Natural killer cell (primary cell): ENCODE measurements at places on chromosomes 7 and 10. TPM values are rescaled to one million over a fixed set of nuclear protein-coding genes. Genes with fewer than 3 reads are reported as not detected.

ZNF804B gene
- total RNA-seq, result not detected

DNA sequence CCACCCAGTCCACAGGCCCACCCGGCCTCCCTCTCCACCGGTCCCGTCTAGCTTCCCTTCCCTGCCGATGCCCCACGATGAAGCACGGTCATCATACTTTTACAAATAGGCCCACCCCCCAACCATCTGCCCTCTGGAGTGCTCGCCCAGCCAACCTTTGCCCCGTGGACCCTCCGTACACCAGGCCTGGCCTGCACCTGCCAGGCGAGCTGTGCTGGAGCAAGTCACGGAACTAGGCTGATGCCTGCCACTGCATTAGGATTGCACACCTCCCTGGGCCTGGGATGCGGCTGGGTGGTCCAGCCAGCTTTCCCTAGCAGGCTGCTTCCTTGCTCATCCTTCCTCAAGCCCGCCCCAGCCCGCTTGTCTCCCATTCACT, 44.7 kb downstream of the PPIF start:
- H3K27me3 ChIP-seq, result no peaks in the 10 kb centered on the region
- H3K4me3 ChIP-seq, result no peak overlapping the region

DNA sequence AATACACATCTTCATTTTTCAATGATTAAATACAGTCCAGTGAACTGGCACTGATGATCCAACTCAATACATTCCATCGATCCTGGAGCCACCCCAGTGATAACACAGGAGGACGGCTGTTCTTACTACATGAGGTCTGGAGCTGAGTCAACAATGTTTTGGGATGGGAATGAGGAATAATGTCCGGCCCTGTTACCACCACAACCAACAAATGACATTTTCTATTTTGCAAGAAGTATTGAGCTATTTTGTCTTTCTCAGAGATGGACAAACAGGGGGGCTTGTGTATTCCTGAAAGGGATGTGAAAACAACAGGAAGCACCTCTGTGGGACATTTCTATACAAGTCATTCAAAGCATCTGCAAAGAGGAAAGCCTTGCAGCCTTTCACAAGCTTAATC, 249.2 kb downstream of the PARD3 start:
- H3K27me3 ChIP-seq, result no peaks in the 10 kb centered on the region
- no peaks in the 10 kb centered on the region for H3K4me1 ChIP-seq
- H3K27ac ChIP-seq, result no peak overlapping the region
- no peak for DNase-seq

DGKI gene
- total RNA-seq, result not detected

ELN gene
- total RNA-seq, result not detected

AQP1 gene
- not detected for total RNA-seq

DNA sequence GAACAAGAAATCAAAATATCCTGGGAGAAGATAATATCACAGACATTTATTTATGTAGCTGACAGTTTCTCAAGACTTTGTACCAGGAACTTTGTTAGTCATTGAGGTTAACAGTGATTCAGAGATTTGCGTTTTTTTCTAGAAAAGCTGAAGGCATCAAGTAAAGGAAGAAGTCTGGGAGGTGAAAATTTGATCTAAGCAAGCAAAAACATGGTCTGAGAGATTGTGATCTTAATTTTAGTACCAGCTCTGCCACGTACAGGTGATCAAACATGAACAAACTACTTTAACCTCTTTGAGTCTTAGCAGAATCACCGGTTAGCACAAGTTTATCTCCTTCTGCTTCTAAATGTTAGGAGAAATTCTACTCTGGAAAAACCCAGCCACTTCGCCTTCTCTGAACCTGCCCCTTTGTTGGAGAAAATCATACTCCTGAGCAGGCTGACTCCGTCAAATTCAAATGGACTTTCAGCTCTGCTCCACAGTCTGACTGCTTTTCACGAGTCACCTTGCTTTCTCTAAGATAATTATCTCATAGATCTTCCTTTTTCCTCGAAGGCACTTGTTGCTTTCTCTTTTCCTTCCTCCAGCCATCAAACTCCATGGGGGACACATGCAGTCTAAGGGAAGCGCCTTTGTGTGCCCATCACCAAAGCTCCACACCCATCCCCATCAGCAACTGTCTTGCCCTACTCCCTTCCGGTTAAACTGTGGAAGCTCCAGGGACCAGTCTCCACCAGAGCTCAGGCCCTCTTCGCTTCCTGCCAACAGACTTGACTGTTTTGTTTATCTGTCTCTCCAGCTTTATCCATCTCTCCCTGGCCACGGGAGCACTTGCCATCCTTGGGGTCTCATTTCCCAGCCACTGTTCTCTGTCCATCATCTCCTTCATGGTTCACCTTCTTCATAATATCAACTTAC, 86.3 kb downstream of the PRKCQ start:
- peaks cover 70% of the 10 kb centered on the region for H3K4me1 ChIP-seq
- H3K27ac ChIP-seq, result peak overlapping the region; percentile 99
- H3K36me3 ChIP-seq, result peaks cover 63% of the 10 kb centered on the region

- H3K27ac ChIP-seq, result no peak overlapping the region
- peaks cover 22% of the 10 kb centered on the region for H3K36me3 ChIP-seq
- H3K4me3 ChIP-seq, result no peak overlapping the region
Measured at GRCh38 chr10:63256009-63256773, 123.1 kb downstream of the NRBF2 start.

GRCh38 chr7:99196536-99197258, 11.2 kb downstream of the KPNA7 start:
- H3K4me1 ChIP-seq, result no peaks in the 10 kb centered on the region
- no peak overlapping the region for H3K4me3 ChIP-seq
- H3K27me3 ChIP-seq, result no peaks in the 10 kb centered on the region
- DNase-seq, result no peak

ITIH2 gene
- total RNA-seq, result not detected

DNA sequence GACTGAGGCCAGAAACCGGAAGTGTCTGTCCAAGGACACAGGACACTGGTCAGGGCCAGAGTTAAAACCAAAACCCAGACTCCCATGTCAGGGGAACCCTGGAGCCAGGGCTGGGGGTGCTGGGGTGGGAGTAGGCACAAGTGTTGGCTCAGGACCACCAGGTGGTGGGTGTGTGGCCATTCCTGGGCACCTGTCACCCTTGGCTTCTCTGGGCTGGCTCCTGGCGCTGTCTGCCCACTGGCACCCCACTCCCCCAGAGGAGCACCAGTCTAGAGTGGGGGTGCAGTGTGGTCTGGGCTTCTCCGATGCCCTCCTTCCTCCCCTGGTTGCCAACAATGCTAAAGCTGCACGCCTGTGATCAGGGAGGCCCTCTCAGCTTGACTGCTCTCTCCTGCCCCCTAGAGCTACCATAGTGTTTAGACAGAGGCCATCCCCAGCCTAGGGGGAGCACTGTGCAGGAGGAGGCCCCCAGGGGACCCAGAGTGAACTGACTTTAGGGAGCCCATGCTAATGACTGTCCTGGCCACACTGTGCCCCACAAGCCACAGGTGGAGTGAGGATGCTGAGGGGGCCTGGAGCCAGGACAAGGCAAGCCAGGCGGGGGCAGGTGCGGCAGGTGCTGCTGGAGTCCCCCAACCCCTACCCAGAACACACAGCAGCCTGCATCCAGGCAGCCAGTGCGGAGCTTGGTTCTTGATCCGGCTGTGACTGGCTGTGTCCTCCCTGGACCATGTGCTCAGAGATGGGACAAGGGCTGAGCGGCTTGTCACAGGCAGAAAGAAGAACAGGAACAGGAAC, 11.0 kb downstream of the RASGEF1A start:
- no peaks in the 10 kb centered on the region for H3K36me3 ChIP-seq
- H3K4me3 ChIP-seq, result no peak overlapping the region
- peak overlapping the region; percentile 74 for H3K27ac ChIP-seq
- no peaks in the 10 kb centered on the region for H3K27me3 ChIP-seq
- DNase-seq, result peak; percentile 73

DNA sequence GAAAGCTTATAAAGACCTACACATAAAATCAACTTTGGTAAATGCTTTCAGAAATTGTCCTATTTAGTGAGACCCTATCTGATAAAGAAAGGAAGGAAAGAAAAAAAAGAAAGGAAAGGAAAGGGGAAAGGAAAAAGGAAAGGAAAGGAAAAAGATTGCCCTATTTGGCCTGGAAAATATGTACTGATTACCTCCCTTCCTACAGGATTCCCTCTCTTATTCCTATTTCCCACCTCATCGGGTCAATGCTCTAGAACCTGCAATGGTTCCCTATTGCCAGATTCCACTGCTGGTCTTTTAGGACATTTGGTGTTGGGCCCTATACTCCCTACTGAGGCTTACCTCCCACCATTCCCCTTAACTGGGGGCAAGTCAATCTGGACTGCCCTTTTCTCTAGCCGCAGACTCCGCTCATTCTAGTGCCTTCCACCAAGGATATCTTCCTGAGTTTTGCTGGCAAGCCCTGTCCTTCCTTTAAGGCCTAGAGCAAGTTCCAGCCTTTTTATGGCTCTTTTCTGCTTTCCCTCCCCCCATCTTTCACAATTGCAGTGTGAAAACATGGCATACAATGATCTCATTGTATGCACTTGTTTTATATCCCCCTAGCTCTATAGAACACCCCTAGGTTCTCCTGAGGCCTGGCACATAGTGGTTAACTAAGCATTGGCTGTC, 4.4 kb downstream of the DDIT4 start:
- H3K27me3 ChIP-seq, result no peaks in the 10 kb centered on the region
- DNase-seq, result no peak
- no peak overlapping the region for H3K4me3 ChIP-seq

DNA sequence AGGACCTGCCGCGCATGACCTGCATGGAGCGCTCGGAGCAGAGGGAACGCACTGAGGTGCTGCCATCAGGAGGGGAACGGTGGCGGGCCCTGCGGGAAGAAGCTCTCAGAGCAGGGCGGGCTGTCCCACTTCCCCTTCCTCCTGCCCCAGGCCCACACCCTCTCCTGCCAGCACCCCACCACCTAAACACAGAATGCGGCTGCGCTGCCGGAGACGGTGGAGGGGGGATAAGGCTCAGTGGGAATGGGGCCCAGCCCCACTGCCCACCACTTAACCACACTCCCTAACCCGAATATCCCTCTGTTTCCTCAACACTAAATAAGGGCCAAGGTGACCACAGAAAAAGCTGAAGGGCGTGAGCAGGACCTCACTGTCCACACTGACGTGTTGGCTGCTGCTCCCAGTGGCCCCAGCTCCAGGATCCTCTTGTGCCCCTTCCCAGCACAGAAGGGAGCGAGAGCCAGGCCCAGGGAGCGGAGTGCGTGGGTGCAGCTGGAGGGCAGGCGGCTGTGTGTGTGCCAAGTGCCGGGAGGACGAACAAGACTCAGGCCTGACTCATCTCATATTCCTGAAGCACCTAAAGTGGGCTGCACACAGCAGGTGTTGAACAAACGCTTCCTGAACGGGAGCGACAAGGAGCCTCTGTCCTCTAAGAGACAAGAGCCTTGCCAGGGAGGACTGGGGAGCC, 116.8 kb downstream of the MAD1L1 start:
- no peak overlapping the region for H3K27ac ChIP-seq
- peaks cover 46% of the 10 kb centered on the region for H3K4me1 ChIP-seq
- H3K27me3 ChIP-seq, result no peaks in the 10 kb centered on the region
- H3K4me3 ChIP-seq, result no peak overlapping the region
- no peaks in the 10 kb centered on the region for H3K36me3 ChIP-seq
- DNase-seq, result no peak

COA1 gene
- total RNA-seq, result 55.0 TPM

DNA sequence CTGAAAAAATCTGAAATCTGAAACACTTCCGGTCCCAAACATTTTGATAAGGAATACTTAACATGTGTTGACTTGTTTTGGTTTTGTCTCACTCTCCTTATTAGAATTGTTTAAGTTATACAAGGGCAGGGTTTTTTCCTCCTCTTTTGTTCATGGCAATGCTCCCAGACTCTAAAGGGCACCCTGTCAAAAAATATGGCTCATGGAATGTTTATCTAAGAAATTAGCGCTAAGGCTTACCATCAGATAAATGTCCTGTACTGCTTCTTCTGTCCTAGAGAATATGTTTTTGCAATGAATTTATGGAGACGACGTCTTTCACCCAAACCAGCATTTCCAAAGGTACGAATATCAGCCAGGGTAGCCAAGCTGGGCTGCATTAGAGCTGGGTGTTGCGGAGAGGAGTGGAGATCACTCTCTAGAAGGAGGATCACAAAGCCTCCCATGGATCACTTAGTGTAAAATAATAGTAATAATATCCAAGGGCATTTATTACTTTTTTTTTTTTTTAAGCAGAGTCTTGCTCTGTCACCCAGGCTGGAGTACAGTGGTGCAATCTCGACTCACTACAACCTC, 46.8 kb downstream of the ERLIN1 start:
- H3K4me1 ChIP-seq, result no peaks in the 10 kb centered on the region
- no peak overlapping the region for H3K27ac ChIP-seq
- H3K4me3 ChIP-seq, result no peak overlapping the region
- H3K36me3 ChIP-seq, result no peaks in the 10 kb centered on the region
- H3K27me3 ChIP-seq, result no peaks in the 10 kb centered on the region
- DNase-seq, result no peak

GRCh38 chr7:37414352-37414983, 34.2 kb downstream of the ELMO1 start:
- no peaks in the 10 kb centered on the region for H3K36me3 ChIP-seq
- H3K27ac ChIP-seq, result no peak overlapping the region
- no peak for DNase-seq
- H3K27me3 ChIP-seq, result no peaks in the 10 kb centered on the region
- peaks cover under 1% of the 10 kb centered on the region for H3K4me1 ChIP-seq

- H3K27me3 ChIP-seq, result no peaks in the 10 kb centered on the region
- H3K4me3 ChIP-seq, result no peak overlapping the region
- H3K4me1 ChIP-seq, result peaks cover 3% of the 10 kb centered on the region
- H3K36me3 ChIP-seq, result peaks cover 41% of the 10 kb centered on the region
Measured at GRCh38 chr7:33101906-33102305, 7.3 kb downstream of the RP9 start.

DNA sequence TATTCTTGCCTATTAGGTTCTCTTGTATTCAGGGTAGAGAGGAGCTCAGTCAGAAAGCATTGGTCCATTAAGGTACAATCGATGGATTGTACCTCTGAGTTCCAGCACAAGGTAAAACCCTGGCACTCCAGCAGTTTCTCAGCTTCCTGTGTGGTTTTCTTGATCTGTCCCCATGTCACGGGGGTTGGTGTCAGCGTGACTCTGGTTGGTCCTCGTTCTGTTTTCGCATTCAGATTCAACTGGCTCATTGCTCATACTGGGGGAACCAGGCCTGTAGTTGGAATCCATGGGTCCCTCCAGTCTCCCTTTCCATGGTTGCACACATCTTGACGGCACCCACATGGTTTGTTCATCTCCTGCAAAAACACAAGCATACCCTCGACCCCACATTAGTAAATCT, 32.7 kb upstream of the RASGEF1A start:
- H3K4me3 ChIP-seq, result no peak overlapping the region
- H3K27me3 ChIP-seq, result no peaks in the 10 kb centered on the region
- H3K27ac ChIP-seq, result peak overlapping the region; percentile 44
- H3K36me3 ChIP-seq, result no peaks in the 10 kb centered on the region

DNA sequence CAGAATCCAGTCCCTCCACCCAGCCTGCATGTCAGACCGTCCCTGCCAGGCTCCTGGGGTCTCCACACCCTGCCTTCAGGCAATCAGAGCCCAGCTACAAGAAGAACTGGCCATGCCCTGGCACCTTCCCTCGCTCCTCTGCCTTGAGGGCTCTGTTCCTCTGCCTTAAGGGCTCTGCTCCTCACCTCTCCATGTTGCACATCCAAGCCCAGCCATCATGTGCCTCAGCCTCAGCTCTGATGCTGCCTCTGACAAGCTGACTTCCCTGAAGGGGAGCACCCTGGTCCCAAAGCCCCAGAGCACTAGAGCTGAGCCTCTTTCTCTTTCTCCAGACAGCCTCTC, 50.3 kb upstream of the ANTXRL start:
- no peaks in the 10 kb centered on the region for H3K36me3 ChIP-seq
- peaks cover 10% of the 10 kb centered on the region for H3K4me1 ChIP-seq
- no peak overlapping the region for H3K4me3 ChIP-seq
- no peak for DNase-seq
- no peak overlapping the region for H3K27ac ChIP-seq
